ENCODE measurements at places on chromosomes 16 and 17.
A peak's percentile ranks its signal among the peaks of the same experiment; 100 is the strongest.

- DNase-seq: no peak
These were observed 13.3 kb downstream of the JUP start for GRCh38 chr17:41773190-41773588.

DNA sequence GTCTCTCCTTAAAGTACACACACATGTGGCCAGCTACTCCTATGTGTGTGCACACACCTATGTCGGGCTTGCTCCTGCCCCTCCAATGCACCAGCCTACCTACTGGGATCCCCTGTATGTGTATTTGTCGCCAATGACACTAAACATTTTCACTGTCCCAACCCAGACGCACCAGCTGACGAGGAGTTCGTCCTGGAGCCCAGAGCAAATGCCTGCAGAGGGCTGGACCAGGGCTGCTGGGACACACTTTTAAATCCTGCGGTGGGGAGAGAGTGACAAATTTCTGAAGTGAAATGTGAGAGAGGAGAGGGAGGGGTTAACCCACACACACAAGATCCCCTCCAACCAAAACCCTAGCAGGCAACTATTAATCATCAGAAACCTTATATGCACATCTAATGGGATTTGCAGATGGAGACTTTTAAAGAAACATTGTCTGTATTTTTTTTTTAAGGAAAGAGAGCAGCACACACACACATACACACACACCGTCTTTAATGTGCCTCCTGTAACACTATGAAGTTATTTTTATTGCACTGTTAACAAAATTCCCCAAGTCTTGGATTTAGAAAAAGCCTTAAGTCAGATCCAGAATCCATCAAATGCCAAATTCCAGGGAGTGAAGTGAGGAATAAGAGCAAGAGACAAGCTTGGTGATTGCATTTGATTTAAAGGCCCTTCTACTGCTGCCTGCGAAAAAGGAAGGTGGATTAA lies at the start of gene MEOX1:
Gene MEOX1 (minus strand): TSS at position 224 of the 714 bp plus-strand sequence. CDS start 388 bp downstream, outside the sequence.
- DNase-seq: no peak

DNA sequence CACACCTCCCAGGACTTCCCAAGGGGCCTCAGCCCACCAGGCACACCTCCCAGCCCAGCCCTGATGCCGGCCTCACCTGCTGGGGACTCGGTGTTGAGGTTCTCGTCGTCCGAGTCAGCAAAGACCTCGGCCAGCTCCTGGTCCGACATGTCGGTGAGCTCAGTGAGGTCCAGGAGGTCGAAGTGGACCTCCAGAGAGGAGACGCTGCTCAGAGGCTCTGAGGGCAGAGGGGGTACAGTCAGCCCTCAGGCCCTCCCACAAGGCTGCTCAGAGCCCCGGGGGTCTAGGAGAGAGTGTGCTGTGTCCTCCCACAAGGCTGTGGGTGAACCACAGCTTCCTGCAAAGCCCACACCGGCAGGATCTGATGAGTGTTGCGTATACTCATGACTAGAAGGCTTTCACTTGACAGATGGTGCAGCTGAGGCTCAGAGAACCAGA lies 10.5 kb downstream of the DBNDD1 start:
- DNase-seq: peak; percentile 66

GRCh38 chr17:61418449-61418848 lies 18.8 kb downstream of the TBX2 start:
- no peak for DNase-seq

DNA sequence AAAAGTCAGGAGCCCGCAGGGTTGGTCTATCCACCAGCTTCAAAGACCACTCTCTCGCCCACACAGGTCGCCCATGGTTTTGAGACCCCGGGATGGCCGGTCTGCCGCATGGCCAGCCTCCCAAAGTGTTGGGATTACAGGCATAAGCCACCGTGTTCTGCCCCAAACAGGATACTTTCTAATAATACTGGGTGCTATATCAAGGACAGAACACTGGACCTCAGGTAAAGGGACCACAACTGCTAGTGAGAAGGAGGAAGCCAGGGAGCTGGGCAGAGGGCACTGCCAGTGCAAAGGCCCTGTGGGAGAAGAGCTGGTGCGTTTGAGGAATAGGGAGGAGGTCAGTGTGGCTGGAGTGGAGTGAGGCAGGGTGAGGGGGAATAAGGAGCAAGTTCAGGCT lies 34.1 kb downstream of the IL21R start:
- DNase-seq: peak; percentile 7

- peak; percentile 30 for DNase-seq
These were observed 994 bp downstream of the PITPNA start for GRCh38 chr17:1561420-1562175.

DNA sequence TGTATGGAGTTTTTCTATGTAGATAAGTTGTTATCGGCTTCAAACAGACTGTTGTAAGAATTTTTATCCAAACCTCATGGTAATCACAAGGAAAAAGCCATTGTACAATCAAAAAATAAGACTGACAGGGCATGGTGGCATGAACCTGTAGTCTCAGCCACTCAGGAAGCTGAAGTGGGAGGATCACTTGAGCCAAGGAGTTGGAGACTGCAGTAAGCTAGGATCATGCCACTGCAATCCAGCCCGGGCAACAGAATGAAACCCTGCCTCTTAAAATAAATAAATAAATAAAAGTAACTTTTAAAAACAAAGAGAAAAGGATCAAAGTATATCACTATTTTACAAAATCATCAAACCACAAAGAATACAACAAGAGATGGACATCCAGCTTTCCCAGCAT lies 14.4 kb downstream of the OR1A1 start:
- DNase-seq: no peak

DNA sequence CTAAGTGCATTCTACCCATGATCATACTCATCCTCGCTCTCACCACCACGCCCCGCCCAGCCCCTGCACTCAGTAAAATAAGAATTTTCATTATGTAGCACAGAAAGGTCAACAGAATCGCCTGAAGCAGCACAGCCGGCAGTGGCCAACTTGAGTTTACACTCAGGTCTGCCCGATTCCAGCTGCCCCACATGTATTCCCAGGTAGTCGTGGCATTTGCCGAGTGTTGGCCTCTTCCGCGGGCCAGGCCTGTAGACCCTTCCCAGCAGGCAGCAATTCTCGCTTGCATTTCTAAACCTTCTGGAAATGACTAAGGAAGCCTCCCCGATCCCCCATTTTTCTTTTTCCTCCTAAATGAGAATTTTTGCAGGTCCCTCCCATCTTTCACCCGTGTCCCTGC lies 609 bp downstream of the CNGB1 start:
- no peak for DNase-seq

DNA sequence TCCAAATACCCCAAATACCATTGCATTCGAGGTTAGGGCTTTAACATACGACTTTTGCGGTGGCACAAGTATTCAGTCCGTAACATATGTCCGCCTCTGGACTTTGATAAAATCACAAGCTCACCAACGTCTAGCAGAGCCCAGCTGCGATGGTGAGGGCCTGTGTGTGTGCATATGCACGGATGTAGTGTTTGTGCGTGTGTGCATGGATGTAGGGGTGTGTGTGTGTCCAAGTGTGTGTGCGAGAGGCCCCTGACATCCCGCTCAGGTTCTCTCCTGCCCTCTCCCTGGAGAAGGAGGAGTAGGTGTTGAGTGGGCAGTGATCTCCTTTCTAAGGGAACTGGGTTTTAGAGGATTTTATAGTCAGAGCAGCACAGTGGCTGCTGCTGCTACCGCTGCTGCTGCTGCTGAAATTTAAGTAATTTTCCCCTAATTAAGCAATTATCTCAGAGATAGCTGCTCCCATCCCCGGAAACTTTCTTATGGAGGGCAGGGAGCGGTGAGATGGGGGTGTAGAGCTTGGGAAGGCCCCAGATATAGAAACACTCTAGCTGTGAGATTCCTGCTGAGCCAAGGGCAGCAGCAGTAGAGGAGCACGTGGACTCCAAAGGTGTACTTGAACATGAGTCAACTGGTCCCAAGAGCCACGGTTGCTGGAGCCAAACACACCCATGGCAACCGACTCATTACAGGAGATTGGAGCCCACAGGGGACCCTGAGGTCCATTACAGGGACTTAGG lies 121.7 kb upstream of the SDK2 start:
- DNase-seq: no peak

- no peak for DNase-seq
These were observed 23.3 kb upstream of the SUPT4H1 start for GRCh38 chr17:58375256-58375655.

DNA sequence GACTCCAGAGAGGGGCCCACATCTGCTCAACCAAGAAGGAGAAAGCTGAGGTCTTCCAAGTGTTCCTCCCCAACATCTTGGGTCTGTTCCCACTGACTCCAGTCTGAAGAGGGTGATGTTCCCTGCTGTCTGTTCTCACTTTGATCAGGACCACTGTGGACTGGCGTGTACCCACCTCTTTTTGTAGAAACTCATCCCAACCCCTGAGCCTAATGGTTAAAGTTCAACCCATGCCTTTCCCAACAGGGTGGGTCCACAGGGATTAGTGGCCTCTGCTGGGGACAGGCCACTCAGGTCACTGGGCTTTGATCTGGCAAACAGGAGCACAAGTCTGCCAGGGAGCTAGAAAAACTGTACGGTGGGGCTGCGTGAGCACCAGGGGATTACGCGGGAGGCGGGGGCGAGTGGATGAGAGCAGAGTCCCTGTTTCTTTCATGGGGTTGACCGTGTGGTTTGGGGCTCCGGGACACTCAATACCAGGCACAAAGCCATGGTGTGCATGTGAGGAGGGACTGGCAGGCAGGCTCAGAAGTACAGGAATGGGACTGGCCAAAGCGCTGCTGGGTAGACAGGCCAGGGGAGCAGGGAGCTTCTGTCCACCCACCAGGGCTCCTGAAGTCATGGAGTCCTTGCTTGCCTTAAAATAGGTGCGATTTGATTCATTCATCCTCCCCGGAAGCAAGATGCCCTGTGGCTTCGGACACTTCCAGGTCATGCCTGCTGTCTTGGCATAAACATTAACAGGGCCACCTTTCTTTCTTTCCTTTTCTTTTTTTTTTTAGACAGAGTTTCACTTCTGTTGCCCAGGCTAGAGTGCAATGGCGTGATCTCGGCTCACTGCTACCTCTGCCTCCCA lies at the start of gene CA5A:
Gene CA5A (minus strand): TSS at position 155 of the 856 bp plus-strand sequence. CDS start 79 bp downstream, at position 76.
- DNase-seq: no peak

GRCh38 chr17:63840591-63841349 lies 1.7 kb downstream of the SMARCD2 start:
- no peak for DNase-seq

DNA sequence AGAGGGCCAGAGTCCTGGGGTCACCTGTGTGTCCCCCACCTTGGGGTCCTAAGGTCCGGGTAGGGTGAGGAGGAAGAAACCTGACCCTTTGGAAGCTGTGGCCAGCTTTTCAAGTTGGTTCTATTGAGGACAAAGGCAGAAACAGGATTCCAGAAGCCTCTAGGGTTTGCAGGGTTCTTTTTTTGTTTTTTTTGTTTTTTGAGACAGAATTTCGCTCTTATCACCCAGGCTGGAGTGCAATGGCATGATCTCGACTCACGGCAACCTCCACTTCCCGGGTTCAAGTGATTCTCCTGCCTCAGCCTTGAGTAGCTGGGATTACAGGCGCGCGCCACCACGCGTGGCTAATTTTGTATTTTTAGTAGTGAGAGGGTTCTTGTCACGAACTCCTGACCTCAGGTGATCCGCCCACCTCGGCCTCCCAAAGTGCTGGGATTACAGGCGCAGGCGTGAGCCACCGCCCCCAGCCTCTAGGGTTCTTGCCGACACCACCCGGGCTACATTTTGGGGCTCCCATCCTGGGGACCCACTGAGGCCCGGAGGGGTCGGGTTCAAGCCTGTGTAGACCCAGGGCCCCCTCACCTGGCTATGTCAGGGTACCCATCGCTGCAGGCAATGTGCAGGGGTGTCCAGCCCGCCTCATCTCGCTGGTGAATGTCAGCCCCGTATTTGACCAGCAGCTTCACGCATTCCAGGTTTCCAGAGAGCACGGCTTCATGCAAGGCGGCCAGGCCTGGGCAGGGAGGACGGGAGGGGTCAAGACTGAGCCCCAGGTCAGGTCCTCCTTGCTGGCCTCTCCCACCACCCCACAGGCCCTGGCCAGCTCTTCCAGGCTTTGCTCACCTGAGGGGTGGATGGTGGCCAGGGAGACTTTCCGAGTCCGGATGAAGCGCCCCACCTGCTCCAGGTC lies 674 bp downstream of the PPP1R27 start:
- no peak for DNase-seq

DNA sequence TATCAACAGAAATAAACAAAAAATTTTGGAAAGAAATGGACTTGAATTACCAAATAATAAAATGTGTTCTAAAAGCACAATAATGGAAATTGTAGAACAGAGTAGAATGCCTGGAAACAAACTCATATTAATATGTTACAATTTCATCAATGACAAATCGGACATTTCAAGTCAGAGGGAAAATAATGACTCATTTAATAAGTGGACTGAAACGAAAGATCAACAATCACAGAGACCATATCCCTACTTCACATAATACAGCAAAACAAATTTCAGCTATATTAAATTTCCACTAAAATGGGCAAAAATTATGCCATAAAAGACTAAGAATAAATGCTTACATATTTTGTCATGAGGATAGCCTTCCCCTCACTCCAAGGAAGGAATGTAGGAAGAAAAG lies 25.7 kb downstream of the CDYL2 start:
- DNase-seq: no peak

DNA sequence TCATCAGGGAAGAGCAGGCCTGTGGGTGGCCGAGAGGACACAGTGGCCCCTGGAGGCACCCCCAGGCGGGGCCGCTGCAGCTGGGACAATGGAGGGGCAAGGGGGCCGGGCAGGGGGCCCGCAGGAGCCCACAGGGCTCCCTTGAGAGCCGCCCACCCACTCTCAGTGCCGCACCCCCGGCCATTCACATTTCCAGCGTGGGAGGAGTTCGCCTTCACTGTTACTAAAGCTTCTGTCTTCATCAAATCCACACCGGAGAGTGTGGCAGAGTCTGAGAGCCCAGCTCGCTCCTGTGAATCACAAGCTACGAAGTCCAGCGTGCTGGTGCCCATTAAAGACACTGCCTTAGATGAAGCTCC lies 20.9 kb upstream of the PVALEF start:
- DNase-seq: no peak

- DNase-seq: no peak
These were observed 100.7 kb downstream of the TMEM114 start for GRCh38 chr16:8489580-8489979.

DNA sequence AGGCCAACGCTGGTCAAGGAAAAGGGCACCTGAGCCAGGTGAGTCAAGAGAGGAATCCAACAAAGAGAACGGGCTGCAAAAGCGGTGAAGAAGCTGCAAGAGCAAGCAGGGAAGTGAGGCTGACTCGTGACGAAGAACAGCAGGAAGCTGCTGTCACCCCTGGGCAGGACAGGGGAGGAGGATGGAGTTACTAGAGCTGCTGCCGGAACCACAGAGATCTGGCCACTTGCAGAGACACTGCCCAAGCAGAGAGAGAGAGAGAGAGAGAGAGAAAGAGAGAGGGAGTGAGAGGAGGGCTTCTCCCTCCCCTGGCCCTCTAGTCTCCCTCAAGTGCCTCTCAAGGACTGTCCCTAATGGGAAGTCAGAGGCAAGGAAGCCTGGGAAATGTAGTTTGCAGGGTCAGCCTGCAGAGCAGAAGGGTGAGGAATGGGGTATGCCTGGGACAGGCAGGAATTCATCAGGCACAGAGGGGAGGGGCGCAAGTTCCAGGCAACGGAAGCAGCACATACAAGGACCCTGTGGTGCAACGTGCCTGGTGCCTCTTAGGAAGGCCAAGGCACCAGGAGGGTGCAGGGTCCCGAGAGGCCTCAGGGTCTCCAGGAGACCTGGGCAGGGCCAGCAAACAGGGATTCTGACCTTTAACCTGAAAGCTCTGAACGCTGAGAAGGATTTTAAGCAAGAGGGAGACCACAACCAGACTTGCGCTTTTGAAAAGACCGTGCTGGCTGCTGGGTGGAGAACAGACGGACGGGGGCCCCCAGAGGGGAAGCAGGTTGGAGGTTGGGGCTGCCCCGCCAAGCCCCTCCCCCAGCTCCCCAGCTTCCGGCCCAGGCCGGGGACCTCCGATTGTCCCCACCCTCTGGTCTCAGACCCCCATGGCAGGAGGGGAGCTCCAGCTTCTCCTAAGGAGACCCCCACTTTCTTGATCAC lies 45.8 kb upstream of the CIBAR2 start:
- no peak for DNase-seq

GRCh38 chr16:71974068-71974818 lies 26.0 kb downstream of the PKD1L3 start:
- no peak for DNase-seq
